ENCODE measurements at places on chromosomes 4 and X. TPM values are rescaled to one million over a fixed set of nuclear protein-coding genes. Genes with fewer than 3 reads are reported as not detected.

GRCh38 chrX:117959045-117959444, 157.6 kb downstream of the KLHL13 start:
- H3K4me3 ChIP-seq, result no peak overlapping the region
- H3K4me1 ChIP-seq, result no peaks in the 10 kb centered on the region
- H3K27me3 ChIP-seq, result no peaks in the 10 kb centered on the region

GRCh38 chrX:39941332-39941920, 156.3 kb downstream of the BCOR start:
- no peak overlapping the region for H3K27ac ChIP-seq
- H3K27me3 ChIP-seq, result no peaks in the 10 kb centered on the region
- no peak for DNase-seq
- no peak overlapping the region for H3K4me3 ChIP-seq
- no peaks in the 10 kb centered on the region for H3K4me1 ChIP-seq

DNA sequence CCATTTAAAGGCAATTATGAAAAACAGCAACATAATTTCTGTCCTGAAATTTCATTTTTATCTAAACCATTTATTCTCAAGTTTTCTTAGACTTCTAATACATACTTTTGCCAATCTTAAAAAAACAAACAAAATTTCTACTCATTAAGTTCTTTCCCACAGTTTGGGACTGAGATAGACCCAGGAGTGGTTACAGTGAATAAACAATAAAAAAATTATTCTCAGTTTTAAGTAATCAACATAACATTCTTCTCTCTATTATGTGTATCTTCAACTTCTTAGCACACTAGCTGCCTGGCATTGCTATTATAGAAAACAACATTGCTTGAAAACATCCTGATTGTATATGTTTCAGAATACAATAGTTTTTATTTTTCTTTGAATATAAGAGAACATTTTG, 532.8 kb downstream of the IL15 start:
- no peak overlapping the region for H3K4me3 ChIP-seq
- peaks cover 7% of the 10 kb centered on the region for H3K4me1 ChIP-seq
- no peak for DNase-seq

DNA sequence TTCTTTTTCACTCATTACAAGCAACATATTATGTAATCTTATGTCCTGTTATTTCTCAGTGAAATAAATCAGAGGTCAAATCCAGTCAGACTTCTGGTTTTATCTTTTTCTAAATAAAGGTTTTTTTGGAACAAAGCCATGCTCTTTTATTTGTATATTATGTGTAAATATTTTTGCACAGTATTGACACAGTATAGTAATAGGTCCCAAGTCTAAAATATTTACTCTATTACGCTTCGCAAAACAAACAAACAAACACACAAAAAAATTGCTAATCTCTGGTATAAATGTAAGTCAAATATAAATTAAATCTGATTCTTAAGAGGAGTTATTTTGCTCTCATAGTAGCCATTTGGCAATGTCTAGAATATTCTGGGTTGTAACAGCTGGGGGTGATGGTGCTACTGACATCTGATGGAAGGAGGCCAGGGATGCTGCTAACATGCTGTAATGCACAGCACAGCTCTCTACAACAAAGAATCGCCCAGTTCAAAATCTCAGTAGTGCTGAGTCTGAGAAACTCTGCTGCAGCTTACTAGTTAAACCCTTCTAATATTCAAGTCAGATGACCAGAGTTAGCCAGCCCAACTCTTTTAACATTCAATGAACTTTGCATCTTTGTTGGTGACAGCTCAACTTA, 602.1 kb downstream of the RAB28 start:
- no peak overlapping the region for H3K27ac ChIP-seq
- no peaks in the 10 kb centered on the region for H3K36me3 ChIP-seq
- H3K4me3 ChIP-seq, result no peak overlapping the region
- DNase-seq, result no peak
- no peaks in the 10 kb centered on the region for H3K4me1 ChIP-seq

DNA sequence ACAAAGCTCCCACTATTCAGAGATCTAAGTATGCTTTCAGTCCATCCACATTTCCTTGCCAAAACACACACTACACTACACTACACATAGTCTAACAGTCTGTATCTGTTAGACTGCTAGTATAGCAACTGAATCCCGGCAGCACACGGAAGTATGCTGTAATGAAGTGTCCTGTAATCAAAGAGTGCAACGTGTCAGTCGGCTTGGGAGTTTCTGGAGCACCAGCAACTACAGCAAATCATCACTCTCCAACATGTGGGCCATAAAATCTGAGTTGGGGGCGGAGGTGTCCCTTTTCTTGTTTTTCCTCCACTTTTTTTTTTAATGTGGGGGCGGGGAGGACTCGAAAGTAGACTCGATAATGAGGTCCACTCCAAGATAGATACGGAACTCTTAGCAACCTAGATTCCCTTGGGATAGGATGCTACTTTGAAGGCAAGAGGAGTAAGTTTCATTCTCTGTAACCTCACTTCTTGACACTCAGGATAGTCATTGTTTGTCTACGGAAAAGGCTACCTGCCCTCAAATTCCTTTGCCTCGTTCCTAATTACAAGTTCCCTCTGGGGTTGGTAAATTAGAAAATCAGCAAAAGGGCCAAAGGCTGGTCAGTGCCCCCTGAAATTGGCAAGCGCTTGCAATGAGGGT, 722 bp downstream of the SLC10A7 start:
- H3K27me3 ChIP-seq, result peaks cover 51% of the 10 kb centered on the region
- peaks cover 7% of the 10 kb centered on the region for H3K4me1 ChIP-seq
- no peak overlapping the region for H3K27ac ChIP-seq
- H3K36me3 ChIP-seq, result no peaks in the 10 kb centered on the region

DNA sequence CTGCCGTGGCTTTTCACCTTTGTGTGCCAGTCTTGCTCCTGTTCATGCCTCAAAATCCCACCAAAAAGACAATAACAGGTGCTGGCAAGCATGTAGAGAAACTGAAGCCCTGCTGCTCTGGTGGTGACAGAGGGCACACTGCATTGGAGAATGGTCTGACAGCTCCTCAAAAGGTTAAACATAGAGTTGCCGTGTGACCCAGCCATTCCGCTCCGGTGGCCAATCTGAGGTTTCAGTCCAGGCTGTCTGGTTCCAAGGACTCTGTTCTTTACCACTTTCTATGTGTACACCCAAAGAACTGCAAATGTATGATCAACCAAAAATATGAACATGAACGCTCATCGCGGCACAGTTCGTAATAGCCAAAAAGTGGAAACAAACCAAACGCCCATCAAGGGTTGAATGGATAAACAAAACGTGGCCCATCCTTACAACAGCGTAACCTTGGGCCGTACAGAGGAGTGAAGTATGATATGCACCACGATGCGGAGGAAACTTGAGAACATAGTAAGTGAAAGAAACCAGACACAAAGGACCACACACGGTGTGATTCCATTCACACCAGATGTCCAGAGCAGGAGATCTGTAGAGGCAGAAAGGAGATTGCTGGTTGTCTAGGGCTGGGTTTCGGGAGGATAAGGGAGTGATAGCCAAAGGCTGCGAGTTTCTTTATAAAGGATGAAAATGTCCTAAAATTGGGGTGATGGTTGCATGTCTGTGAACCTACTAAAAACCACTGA, 33.6 kb upstream of the WFS1 start:
- no peaks in the 10 kb centered on the region for H3K36me3 ChIP-seq
- H3K27ac ChIP-seq, result no peak overlapping the region
- H3K4me3 ChIP-seq, result no peak overlapping the region
- no peak for DNase-seq
- no peaks in the 10 kb centered on the region for H3K4me1 ChIP-seq
- H3K27me3 ChIP-seq, result no peaks in the 10 kb centered on the region

GRCh38 chr4:147683188-147683591, 773 bp downstream of the PRMT9 start:
- no peaks in the 10 kb centered on the region for H3K27me3 ChIP-seq
- no peak overlapping the region for H3K27ac ChIP-seq
- no peaks in the 10 kb centered on the region for H3K36me3 ChIP-seq
- H3K4me1 ChIP-seq, result peaks cover 22% of the 10 kb centered on the region
- peak overlapping the region; percentile 81 for H3K4me3 ChIP-seq
- peak; percentile 11 for DNase-seq

SOWAHD gene
- polyA plus RNA-seq, result 3.8 TPM

LIMCH1 gene
- 1.7 TPM for polyA plus RNA-seq

GPRASP1 gene
- 0.33 TPM for polyA plus RNA-seq
